ENCODE measurements at places on chromosomes 5 and 9.
A peak's percentile ranks its signal among the peaks of the same experiment; 100 is the strongest.

DNA sequence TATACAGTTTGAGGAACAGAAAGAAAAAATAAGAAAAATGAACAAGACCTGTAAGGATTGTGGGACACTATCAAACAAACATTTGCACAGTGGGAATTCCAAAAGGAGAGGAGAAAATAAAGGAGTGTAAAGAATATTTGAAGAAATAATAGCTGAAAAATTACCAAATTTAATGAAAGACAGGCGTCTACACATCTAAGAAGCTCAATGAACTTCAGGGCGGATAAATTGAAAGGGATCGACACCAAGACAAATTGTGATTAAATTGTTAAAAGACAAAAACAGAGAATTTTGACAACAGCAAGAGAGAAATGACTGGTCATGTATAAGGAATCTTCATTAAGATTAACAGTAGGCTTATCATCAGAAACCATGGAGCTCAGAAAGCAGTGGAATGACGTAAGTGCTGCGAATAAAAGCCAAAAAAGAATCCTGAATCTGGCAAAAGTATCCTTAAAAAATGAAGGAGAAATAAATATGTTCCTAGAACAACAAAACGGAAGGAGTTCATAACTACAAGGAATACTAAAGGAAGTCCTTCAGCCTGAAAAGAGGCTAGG, 3.5 kb upstream of the SLC38A9 start:
- DNase-seq = no peak

DNA sequence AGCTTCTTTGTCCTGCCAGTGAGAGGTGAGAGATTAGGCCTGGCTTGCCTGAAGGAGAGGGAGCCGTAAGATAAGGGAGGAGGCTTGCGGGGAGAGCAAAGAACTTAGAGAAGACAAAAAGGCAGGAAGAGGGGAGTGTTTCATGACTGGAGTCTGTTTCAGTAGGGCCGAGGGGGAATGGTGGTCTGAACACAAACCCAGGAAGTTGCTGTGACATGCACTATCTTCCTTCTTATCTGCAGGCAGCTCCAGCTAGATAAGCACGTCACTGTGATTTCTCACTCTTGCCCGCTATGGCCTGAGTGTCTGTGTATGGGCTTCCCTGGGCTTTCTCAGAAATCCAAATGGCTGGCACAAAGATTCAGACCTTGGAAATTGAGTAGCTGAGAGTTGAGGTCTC, 307.5 kb upstream of the CLINT1 start:
- DNase-seq = no peak

GRCh38 chr5:139696894-139697658, 48.9 kb downstream of the CXXC5 start:
- peak; percentile 90 for DNase-seq

- DNase-seq = no peak
These were observed 28.0 kb downstream of the RFK start for GRCh38 chr9:76366275-76366674.

GRCh38 chr9:134360897-134361296, 34.6 kb downstream of the RXRA start:
- no peak for DNase-seq

DNA sequence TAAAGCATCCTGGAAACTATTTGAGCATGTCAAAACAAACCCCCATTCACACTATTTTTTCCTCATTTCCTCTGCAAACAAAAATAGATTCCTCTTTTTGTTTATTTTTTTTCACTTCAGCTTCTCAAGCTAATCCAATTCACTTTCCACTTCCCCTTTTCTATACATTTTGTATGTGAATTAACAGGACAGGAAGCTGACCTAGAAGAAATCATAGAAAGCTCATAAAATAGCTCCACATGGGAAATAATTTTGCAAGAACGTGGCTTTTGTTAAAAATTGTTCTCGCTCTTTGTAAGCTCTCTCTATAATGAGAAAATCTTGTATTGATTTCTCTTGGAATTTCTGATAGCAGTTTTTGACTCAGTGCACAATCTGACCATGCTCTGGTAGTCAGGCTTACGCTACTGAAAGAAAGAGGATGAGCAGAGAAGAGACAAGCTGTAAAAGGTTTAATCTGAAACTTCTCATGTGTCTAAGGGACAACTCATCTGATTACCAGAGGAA, 215.8 kb downstream of the ADAMTS12 start:
- DNase-seq = no peak

- no peak for DNase-seq
These were observed 84.0 kb downstream of the PALM2AKAP2 start for GRCh38 chr9:109863961-109864360.

DNA sequence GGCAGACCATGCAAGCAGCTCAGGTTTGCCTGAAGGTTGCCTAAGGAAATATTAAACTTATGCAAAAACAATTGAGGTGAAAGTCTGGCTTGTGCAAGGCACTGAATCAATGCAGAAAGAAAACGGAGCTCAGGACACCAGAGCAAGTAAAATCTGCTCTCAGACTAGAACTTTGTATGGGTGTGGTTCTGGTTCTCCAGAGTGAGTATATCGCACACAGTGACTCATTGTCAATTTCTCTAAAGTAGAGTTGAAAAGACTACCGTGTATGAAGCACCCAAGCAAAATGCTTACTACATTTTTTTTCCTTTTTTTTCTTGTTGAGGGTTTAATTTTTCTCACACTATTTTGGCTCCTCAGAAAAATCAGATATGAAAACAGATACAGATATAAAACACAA, 650.3 kb upstream of the CDH10 start:
- no peak for DNase-seq

DNA sequence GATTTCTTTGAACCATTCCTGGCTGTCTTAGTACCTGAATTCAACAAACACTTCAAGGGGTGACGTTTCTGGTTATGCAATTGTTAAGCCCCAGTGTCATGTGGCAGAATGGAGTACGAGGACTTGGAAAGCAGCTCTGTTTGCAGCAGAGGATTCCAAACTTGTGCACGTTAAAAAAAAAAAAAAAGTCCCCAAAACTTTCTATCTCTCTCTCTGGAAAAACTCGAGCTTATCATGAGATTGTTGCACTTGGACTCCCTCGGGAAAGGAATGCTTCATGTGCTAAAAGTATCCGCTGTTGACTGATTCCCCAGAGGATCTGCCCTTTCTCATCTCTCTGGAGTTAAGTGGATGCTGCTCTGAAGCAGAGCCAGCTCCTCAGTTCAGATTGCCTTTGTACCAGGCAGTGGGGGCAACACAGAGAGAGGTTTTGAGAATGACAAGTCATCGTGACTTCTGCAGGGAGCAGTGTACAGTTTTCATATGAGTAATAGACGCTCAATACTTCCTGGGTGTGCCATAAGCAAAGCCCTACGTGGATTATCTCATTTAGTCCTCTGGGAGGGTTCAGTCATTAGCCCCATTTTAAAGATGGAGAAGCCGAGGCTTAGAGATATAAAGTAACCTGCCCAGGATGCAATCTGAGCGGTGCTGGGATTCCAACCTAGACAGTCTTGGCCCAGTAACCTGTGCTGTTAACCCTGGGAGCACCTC, 28.1 kb downstream of the TMOD1 start:
- no peak for DNase-seq

GRCh38 chr5:159095151-159095721, 4.5 kb downstream of the EBF1 start:
- DNase-seq = no peak

GRCh38 chr5:153880106-153880505, 158.6 kb downstream of the FAM114A2 start:
- DNase-seq = no peak

DNA sequence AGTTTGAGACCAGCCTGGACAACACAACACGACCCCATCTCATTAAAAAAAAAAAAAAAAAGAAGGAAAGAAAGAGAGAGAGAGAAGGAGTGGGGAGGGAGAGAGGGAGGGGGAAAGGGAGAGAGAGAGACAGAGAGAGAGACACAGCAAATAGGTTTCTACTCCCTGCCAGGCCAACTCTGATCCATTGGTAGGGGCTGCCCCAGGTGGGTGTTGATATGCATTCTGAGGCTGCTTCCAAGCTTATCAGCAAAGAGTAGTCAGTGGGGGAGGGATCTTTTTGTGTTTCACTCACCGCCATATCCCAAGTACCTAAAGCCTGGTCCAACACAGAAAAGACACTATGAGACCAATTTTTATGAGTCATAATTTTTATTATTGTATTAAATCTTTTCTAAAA, 57.0 kb upstream of the SAP30L start:
- no peak for DNase-seq

GRCh38 chr9:4973902-4974301, 11.2 kb upstream of the JAK2 start:
- DNase-seq = no peak

- no peak for DNase-seq
These were observed 2.7 kb downstream of the TNC start for GRCh38 chr9:115115117-115115880.

DNA sequence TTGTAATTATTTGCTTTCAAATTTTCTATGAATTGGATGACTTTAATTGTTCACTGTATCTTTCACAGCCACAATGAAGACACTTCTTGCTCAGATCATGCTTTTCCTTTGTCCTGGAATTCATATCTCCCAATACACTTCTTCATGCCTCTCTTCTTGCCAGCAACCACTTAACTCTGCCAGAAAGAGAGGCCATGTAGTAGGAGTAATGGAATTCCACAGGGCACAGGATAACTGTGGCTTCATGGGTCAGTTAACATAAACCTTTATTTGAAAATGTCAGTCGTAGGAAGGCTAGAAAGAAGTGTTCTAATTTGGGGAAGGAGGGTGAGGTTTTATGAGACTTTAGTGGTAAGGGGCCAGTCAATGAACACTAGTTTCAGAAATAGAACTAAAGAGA, 190.3 kb downstream of the TMEM167A start:
- peak; percentile 20 for DNase-seq

Measured in astrocyte of the cerebellum (primary cell).